ENCODE measurements at places on chromosomes 12 and 14. TPM values are rescaled to one million over a fixed set of nuclear protein-coding genes. Genes with fewer than 3 reads are reported as not detected.

Gene TMTC1
- 0.05 TPM for total RNA-seq

Gene LRTM2
- total RNA-seq = 0.05 TPM

Gene PTPRB
- total RNA-seq = 0.75 TPM

Gene OR4E2
- not detected for total RNA-seq

Gene CLSTN3
- total RNA-seq = 13.6 TPM

Gene TSPAN19
- total RNA-seq = not detected

Gene CYP46A1
- total RNA-seq = 0.42 TPM

Gene GALNT16
- 3.7 TPM for total RNA-seq

Gene IRF9
- 18.1 TPM for total RNA-seq

Gene JPH4
- 0.07 TPM for total RNA-seq

Gene GNPNAT1
- total RNA-seq = 55.9 TPM

Gene PTCSC3
- not detected for total RNA-seq

Gene EID3
- total RNA-seq = 7.3 TPM

Gene PTPRQ
- total RNA-seq = not detected

Gene B4GALNT1
- 42.6 TPM for total RNA-seq

Gene C12orf60
- 2.4 TPM for total RNA-seq

Gene OTX2
- total RNA-seq = not detected

Gene SRGAP1
- 10.5 TPM for total RNA-seq

Gene SYT10
- not detected for total RNA-seq

Gene SLC38A4
- 0.06 TPM for total RNA-seq

Gene ACTR10
- total RNA-seq = 44.7 TPM

Gene DTX1
- total RNA-seq = 0.42 TPM

Gene KRT5
- total RNA-seq = 0.49 TPM

Gene HCAR1
- not detected for total RNA-seq

Gene PABPN1
- total RNA-seq = 143 TPM

Gene CPNE6
- total RNA-seq = 0.16 TPM

Gene RNF212B
- total RNA-seq = not detected

Gene BDKRB1
- total RNA-seq = 0.38 TPM

Gene POTEG
- 0.06 TPM for total RNA-seq

Gene CSAD
- total RNA-seq = 7.6 TPM

Gene CDCA3
- total RNA-seq = 77.4 TPM

Gene IL26
- total RNA-seq = not detected

Gene WIF1
- total RNA-seq = not detected

Gene VDR
- total RNA-seq = 3.0 TPM

Gene GPR65
- not detected for total RNA-seq

Gene KLRC1
- total RNA-seq = not detected

Gene GNB3
- 1.9 TPM for total RNA-seq

Gene FAR2
- total RNA-seq = not detected

Gene COX8C
- total RNA-seq = not detected

Gene TBX3
- 40.3 TPM for total RNA-seq

Gene CLEC7A
- not detected for total RNA-seq

Gene LRRC9
- not detected for total RNA-seq

Gene TAS2R8
- total RNA-seq = not detected

Gene TTC6
- 0.73 TPM for total RNA-seq

Gene OR6C3
- total RNA-seq = not detected

Gene TPH2
- total RNA-seq = not detected

Gene GPN3
- total RNA-seq = 32.1 TPM

Gene MARCHF9
- total RNA-seq = 7.7 TPM

Gene TMEM30B
- total RNA-seq = 0.29 TPM

Gene SLC5A8
- total RNA-seq = not detected

Gene GOLGA5
- 29.0 TPM for total RNA-seq

Gene SSPN
- 0.91 TPM for total RNA-seq

Gene TAC3
- total RNA-seq = not detected

Gene KRT84
- total RNA-seq = not detected

Gene C12orf56
- not detected for total RNA-seq

Gene WNT1
- 0.24 TPM for total RNA-seq

Gene CCDC184
- total RNA-seq = 3.3 TPM

Gene BATF
- not detected for total RNA-seq
